ENCODE measurements at places on chromosomes 6 and 20.

DNA sequence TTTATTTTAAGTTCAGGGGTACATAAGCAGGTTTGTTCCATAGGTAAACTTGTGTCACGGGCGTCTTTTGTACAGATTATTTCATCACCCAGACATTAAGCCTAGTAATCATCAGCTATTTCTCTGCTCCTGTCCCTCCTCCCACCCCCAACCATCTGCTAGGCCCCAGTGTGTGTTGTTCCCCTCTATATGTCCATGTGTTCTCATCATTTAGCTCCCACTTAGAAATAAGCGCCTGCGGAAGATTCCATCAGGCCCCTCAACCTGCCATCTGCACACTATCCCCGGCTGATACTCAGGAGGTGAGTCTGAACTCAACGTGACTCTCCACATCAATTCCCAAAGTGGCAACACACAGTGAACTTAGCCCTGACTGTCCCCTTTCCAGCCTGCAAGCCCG lies 228.0 kb upstream of the SYNDIG1 start:
- DNase-seq, result no peak

- DNase-seq, result peak; percentile 6
These were observed 36.4 kb upstream of the HLA-C start for GRCh38 chr6:31308050-31308844.

DNA sequence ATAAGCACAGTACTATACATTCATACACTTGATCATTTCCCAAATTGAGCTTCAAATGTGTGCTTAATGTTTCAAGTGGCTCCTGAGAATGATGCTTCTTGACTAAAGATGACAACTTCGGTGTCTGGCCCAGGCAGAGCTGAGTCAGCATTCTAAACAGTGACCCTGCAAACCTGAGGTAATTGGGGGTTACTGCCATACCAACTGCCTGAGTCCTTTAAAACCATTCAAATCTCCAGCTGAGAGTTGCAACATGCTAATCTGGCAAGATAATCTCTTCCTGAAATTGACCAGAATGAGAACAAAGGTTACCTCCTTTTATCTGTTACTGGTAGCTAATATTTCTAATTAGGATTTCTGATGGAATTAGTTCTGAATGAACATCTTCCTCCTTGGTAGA lies 8.2 kb downstream of the BACH2 start:
- no peak for DNase-seq

DNA sequence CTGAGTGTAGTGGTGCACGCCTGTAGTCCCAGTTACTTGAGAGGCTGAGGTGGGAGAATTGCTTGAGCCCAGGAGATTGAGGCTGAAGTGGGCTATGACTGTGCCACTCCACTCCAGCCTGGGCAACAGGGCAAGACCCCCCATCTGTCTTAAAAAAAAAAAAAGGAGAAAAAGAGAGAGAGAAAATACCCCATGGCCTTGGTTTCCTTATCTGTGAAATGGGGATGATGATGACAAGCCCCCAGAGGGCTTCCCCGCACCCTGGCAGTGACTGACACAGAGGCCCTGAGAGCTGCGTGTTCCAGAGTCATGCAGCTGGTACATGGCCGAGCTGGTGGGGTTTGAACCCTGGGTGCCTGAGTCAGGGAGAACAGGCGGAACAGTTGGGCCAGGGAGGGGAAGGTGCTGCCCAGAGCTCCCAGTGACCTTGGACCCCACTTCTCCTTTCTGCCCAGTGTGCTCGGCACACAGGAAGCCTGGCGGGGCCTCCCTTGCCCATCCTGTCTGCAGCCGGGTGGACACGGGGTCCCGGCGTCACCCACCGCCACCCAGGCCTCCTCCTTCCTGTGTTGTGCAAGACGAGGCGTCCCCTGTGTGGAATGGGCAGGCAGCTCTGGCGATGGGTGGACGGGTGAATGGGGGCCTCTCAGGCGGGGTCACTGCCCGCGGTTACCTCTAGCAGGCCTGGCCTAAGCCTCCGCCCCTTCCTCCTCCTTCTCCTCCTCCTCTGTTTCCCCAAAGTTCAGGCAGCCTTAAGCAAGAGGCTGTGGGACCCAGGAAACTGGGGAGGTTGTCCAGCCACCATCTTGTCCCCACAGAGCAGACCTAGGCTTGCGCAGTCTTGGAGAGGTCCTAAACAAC lies 84.2 kb downstream of the CEBPB start:
- no peak for DNase-seq

DNA sequence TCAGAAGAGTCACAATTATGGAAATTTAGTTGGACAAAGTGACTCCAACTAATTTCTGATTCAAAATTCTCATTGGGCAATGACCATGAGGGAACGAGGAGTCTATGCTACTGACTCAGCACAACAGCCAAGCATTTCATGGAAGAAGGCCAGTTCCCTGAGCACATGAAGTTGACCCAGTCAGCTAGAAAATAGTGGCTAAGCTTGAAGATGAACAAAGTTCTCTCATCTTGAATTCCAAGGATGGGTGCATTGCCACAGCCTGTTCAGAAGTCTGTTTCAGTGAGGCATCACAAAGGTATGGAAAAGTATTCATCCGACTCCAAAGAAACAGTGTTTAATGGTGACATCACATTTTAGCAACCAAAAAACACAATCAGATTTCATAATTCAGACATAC lies 676.9 kb downstream of the HACE1 start:
- no peak for DNase-seq

GRCh38 chr6:149717255-149717587 lies 680 bp downstream of the LATS1 start:
- no peak for DNase-seq

- no peak for DNase-seq
These were observed 102.6 kb downstream of the SNAP25 start for GRCh38 chr20:10321138-10321717.

- DNase-seq, result no peak
These were observed 7.5 kb downstream of the CCM2L start for GRCh38 chr20:32017711-32018251.

DNA sequence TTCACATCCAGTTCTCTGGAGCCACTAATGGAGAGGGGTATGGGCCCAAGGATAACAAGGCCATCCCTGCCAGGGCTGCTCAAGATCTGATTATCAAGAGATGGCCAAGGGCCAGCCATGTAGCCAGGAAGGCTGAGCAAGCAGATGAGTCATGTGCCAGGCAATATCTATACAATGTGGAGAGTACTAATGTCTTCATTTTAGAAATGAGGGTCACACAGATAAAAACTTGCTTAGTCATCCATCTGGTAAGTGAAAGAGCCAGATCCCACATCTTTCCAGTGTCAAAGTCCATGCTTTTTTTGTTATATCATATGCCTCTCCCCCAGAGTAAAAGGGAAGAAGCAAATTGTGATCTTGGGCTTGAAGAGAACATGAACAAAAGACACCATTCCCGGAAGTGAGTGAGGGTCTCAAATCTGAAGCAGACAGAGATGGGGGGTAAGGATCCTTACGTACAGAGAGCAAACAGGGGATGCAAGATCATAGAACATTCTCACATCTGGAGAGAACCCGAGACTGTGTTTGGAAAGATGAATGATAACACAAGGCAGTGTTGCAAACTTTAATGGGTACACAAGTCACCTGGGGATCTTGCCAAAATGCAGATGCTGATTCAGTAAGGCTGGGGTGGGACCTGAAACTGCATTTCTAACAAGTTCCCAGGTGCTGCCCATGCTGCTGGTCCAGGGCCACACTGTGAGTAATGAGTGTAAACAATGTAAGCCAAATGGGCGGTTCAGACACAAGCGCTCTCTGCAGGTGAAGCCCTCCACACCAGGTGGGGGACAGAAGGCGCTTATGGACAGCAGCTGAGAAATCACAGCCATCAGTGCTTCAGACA lies 20.0 kb upstream of the GSTA3 start:
- DNase-seq, result peak; percentile 83

DNA sequence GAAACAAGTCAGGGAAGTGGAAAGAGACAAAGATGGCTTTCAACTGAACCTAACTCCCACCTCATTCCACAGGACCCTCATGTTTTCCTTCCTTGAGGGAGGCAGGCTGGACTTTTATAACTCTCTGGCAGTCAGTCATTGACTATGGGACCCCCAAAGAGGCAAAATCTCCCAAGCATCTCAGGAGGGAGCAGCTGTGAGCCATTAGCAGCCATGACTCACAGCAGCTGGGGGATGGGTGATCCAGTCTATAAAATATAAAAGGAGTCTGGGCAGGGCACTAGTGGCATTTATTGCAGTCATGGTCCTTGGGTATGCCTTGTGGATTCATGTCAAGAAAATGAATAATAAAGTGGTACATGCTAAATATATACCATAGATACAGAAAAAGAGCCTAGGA lies 387.0 kb upstream of the CHD6 start:
- no peak for DNase-seq

DNA sequence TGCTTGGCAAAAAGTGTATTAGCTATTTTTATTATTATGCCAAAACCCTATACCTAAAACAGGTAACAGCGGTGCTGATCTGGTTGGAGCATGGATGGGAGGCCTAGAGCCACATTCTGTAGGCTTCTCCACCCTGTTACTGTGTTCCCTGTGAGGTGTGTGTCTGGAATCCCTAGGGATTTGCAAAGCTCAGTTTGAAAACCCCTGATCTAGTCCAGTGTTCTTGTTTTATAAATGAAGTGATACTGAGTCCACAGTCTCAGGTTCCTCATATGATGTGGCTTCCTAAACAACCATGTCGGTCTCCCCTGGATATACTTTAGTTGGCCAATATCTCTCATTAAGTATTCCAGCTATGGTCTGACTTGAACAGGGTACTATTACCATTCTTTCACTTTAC lies 16.3 kb downstream of the ACSS2 start:
- DNase-seq, result no peak

DNA sequence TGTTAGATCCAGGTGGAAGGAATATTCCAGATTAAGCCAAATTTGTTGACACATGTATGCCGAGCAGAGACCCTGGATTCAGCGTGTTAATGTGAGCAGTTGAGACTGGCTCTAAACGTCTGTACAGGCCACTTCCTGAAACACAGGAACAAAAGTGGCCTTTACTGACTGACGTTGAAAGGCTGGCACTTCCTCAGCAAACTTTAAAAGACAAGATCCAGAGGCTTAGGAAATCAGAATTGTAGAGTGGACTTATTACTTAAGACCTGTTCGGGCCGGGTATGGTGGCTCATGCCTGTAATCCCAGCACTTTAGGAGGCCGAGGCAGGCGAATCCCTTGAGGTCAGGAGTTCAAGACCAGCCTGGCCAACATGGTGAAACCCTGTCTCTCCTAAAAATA lies 125.7 kb upstream of the ARID1B start:
- no peak for DNase-seq

GRCh38 chr6:5457983-5458683 lies 196.8 kb downstream of the FARS2 start:
- DNase-seq, result no peak

DNA sequence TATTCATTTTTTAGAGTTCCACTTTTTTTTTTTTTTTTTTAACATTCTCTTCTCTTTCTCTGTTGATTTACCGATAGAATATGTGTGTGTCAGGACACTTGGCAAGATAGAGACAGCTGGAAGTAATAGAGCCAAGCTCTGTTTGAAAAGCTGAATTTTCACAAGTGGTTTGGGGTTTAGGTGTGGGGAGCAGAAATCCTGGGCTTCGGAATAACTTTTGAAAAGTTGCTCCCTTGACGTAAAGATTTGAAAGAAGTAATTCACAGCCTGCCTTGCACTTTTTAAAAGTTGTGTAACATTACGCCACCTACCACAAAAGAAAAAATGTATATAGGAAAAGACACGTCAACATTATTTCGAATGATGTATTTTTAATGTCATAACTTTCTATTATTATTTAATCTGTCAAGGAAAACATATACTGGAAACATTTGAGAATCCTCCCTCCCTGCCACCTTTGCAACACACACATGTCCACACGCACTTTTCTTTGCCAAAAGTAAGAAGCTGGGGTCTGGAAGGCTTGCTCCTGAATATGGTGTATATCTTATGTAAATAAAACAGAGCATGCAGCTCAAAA lies 917.9 kb downstream of the KIF16B start:
- DNase-seq, result no peak

DNA sequence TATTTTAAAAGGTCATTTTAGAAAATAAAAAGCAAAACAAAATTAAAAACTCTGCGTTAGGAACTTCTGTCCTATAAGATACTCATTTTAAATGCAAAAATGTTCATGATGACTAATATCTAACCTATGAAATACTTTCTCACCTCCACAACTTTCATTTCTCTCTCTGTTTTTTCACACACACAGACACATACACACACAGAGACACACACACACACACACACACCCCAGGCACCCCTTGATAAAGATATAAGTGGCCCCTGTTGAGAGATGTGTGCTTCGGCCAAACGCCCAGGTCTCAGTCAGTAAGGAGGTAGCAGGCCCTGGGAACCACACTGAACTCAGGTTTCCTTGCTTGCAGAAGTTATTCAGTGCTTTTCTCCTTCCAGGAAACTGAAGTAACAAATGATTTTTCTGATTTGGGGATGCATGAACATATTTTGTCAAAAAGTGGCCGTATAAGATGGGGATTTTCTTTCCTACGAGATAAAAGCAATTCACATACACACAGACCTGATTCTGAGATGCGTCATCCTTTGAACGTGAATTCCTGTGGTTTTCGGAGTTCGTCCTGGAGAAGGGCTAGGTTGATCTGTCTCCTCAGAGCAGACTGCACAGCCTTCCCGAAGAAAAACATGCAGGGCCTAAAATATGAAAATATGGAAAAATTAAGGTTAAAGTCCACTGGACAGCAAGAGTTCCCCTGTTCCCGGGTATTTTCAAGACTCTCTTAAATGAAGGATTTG lies 306.8 kb upstream of the FOXQ1 start:
- DNase-seq, result no peak

- DNase-seq, result no peak
These were observed 132.6 kb upstream of the TBX18 start for GRCh38 chr6:84897011-84897410.

GRCh38 chr20:41329435-41330342 lies 10.9 kb upstream of the LPIN3 start:
- DNase-seq, result peak; percentile 95

GRCh38 chr6:38603496-38603895 lies 36.2 kb downstream of the BTBD9 start:
- no peak for DNase-seq

GRCh38 chr6:19032591-19033295 lies 645.6 kb downstream of the RNF144B start:
- DNase-seq, result no peak

- no peak for DNase-seq
These were observed 93.4 kb downstream of the UST start for GRCh38 chr6:148840256-148840655.

- DNase-seq, result peak; percentile 98
These were observed 182.5 kb downstream of the MAFB start for GRCh38 chr20:40506537-40506939.

GRCh38 chr20:47701612-47702011 lies 83.7 kb downstream of the SULF2 start:
- DNase-seq, result peak; percentile 71

GRCh38 chr6:33905071-33905609 lies 101.3 kb upstream of the MLN start:
- DNase-seq, result no peak

- DNase-seq, result no peak
These were observed 152.6 kb downstream of the THEMIS start for GRCh38 chr6:127748290-127748689.

GRCh38 chr6:38974389-38975151 lies 74.0 kb upstream of the GLP1R start:
- no peak for DNase-seq

All from AG08395 (cell line).